A549 (cell line): ENCODE measurements at places on chromosomes 1 and 21.

DNA sequence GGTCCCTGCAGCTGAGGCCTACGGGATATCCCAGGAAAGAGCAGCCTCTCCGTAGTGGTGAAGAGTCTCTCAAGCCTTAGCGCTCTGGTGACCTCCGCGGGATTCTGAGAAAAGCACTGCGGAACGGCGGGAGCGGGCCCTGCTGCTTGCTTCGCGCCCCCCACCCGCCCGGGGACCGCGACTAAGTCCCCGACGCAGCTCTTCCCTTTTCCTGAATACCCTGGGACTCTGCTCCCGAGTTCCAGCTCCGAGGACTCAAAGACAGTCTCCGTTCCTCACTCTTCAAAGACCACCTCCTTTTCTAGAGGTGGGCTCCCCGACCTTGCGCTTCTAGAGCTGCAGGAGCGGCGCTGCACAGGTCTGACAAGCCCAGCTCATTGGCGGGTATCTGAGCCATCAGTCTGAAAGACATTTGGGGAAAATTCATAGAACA is 3.6 kb upstream of the PRRX1 start:
- no peak for DNase-seq

DNA sequence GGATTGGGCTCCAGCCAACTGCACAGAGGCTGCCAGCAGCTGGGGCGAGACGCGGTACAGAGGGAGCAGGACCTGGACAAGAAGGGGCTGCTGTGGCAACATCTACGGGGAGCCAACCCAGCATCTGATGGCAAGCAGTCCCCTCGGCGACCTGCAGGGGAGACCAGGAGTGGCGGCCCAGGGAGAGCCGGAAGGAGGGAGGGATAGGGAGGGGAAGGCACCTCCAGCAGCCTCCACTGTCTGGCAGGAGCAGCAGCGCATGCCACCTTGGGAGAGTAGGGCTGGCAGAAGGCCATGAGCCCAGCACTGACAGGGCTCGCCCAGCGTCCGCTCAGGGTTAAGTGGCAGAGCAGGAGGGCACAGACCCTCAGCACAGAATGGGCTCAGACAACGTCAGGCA is 17.3 kb downstream of the CHD5 start:
- no peak for DNase-seq

- DNase-seq, result no peak
Measured at GRCh38 chr1:151703813-151704212, 12.8 kb downstream of the CELF3 start.

DNA sequence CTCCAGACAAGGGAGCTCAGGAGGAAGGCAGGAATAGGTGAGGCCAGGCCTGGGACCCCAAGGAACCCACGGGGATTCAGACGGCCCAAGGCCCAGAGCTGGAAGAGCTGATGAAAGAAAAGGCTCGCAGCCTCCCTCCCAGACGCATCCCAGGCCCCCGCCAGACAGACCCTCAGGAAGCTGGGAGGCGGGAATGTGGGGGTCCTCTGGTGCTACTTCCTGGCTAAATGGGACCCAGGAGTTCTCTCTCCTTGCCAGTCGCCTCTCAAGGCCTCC is 430 bp downstream of the FBXO2 start:
- DNase-seq, result no peak

- no peak for DNase-seq
Measured at GRCh38 chr1:206782448-206782847, 10.2 kb upstream of the IL10 start.

GRCh38 chr1:233294913-233295236 is 650 bp downstream of the PCNX2 start:
- DNase-seq, result peak; percentile 52

DNA sequence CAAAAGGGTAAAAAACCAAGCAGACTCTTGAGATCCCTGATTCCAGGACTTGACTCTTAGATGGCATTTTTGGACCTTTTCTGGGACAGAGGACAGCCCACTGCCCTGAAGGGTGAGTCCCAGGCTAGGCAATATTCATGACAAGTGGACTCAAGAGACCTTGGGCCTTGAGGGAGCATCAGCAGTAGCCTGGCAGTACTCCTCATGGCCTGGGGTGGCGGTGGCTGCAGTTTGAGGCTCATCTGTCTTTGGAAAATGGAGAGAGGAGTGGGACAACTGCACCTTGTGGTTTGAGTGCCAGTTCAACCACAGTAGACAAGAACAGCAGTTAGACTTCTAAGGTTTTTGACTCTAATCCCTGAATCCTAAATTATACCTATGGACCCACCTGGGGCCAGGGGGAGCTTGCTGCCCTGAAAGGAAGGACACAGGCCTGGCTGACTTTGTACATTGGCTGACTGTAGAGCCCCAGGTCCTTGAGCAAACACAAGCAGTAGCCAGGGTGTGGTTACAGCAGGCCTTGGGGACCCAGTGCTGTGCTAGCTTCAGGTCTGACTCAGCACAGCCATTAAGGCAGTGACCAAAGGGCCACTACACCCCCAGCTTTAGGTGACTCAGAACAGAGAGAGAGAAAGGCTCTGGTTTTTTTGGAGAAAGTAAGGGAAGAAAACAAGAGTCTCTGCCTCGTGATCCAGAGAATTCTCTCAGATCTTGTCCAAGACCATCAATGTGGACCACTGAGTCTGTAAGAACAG is 1023.2 kb downstream of the KCNT2 start:
- DNase-seq, result no peak

GRCh38 chr1:47569681-47570470 is 132.0 kb downstream of the FOXD2 start:
- peak; percentile 84 for DNase-seq

GRCh38 chr1:233364695-233365539 is 37.4 kb downstream of the MAP3K21 start:
- DNase-seq, result peak; percentile 21

DNA sequence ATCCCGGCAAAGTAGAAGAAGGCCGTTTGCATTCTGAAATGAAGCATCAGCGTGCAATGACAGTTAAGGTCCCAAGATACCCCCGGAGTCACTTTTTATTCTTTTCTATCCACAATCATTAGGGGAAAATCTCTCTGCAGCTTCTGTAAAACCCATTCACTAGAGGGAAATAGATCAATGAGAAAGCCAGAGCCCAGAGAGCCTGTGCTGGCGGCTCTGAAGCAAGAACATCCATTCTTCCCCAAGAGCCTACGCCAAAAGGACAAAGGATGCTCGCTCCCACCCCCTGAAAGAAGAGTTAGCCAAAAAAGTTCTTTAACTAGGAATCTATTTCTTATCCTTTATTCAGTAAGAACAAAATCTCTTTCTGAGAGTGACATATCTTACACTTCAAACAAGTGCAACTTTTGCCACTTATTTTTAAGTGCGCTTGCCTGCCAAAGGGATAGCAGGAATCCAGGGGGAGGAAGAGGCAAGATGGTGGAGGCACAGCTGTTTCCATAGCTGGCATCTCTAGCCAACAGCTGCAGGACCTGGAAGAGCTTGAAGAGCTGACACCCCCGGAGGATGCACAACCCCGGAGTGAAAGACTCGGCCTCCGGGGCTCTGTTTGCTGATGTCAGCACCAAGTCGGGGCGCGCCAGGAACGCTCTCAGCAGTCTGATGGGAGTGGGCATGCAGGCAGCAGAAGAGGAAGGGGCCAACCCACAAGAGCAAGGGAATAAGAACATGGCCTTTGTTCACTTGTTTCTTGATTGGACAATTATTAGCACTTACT is 68.7 kb downstream of the KCNN3 start:
- no peak for DNase-seq

GRCh38 chr1:1161078-1161682 is 12.5 kb upstream of the TTLL10 start:
- DNase-seq, result no peak

DNA sequence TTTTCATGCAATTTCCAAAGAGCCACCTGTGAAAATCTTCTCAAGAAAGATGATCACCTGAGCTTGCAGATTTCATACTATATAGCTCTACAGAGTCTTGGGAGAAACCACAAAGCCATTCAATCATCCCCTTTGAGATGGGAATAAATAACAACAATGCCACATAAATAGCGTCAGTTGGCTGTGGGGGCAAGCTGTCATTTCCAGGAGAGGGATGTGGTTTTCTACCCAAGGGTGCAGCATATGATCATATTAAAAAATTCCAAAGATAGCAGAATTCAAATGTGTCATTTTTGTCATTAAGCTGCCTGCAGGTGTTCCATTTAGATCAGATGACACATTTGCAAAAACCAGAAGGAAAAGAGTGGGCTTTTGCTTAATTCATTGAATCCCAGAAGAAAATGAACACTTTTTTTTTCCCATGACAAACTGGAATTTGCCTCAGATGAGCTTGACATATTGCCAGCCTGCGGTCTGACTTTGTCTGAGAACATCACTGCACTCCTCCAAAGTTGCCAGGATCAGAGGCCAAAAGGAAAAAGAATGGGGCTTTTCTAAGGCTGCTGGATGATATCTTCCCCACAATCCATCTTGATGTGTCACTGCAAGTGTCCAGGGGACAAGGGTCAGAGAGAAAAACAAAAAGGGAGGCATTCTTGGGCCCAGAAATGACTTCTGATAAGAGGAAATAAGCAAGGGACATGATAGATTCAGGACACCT is 314.1 kb upstream of the USP25 start:
- DNase-seq, result no peak

DNA sequence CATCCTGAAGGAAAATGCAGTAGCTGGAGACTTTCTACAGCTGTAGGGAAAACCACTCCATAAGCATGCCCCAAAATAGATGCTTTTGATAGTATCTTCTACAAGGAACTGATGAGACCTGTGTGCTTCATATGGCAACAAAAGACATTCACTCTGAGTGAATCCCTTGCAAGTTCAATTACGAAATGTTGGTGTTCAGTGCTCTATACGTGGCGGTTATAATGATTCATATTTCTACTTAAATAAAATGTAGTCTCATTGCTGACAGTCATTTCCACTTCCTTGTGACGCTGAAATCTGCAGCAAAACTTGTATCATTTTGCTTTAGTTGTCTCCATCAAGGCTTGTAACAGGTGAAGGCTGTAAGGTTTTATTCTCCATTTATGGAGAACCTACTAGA is 20.6 kb downstream of the TOR1AIP2 start:
- DNase-seq, result no peak

DNA sequence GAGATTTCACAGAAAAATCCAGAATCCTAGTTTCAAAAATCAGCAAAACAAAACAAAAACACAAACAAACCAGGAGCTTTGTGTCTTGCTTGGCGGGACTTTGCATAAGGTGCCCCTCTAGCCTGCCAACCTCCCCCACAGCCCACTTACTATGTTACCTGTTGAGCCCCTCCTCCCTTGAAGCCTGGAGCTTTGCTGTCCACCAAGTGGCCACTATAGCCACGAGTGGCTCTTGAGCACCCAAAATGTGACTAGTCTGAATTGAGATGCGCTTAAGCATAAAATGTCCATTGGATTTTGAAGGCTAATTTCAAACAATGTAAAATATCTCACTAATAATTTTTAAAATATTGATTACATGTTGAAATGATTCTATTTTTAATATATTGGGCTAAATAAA is 12.2 kb downstream of the TFAP2E start:
- DNase-seq, result no peak

DNA sequence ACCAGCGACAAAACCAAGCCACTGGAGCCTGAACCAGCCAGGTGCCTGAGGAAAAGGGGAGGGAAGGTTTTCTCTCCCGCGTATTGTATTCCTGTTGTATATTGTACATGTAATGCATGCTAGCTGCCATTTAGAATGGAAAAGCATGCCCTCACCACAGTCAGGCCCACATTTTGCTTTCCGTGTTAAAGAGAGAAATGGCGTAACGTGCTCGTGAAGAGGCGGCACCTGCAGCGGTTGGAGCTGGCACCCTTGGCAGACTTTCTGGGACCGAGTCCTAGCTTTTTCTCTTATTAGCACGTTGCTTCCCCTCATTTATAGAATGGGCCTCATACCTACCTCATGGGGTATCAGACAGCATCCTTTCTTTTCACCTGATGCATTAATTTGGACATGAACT is 135.3 kb upstream of the IRF2BP2 start:
- DNase-seq, result no peak

DNA sequence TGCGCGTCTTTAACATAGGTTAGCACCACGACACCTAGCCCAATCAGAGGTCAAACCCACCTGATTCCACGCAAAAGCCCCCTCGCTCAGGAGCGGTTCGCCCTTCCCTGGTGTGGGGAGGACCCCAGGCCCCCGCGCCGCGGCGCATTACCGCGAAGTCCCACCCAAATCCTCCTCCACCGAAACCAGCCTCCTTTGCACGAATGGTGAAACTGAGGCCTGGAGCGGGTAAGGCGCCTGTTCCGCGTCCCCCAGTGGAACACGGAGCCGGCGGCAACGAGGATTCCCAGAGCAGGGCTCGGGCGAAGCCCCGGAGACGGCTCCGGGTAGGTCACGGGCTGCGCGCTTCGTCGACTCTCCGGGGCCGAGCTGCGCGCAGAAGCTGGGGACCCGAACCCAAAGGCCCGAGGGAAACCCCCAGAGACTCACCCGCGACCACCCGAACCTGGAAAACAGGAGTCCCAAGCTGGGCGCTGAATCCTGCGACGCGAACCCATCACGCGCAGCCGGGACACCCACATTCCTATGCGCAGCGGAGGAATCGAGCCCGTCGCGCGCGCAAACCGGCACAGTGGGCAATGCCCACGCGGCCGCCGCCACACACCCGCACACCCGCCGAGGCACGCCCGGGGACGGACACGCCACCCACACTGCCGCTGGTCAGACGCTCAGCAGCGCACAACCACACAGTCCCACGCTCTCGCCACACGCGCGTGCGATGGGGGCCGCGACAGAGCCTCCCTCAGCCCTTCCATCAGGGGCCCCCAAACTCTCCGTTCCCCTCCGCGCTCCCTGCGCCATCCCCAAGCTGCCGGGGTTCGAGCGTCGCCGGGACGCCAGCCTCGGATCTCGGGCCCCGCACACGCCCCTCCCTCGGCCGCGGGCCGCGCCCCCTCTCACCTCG is 507 bp downstream of the GLIS1 start:
- DNase-seq, result no peak

DNA sequence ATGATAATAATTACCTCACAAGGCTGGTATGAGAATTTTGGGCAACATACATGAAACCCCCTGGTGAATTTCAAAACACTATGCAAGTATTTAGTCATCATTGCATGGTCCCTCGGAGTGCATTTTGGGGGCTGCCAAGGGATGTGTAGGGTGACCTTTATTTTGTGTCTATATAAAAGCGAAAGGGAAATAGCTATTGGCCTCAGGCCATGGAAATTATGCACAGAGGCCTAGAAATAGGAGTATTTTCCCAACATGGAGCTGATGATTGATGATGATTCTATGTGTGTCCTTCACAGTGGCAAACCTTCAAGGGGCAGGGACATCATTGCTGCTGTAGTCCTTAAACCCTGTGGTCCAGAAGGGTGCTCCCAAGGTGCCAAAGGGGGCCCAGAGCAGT is 265.5 kb downstream of the ST6GALNAC3 start:
- no peak for DNase-seq

GRCh38 chr1:69570356-69570755 is 2.6 kb downstream of the LRRC7 start:
- DNase-seq, result no peak

DNA sequence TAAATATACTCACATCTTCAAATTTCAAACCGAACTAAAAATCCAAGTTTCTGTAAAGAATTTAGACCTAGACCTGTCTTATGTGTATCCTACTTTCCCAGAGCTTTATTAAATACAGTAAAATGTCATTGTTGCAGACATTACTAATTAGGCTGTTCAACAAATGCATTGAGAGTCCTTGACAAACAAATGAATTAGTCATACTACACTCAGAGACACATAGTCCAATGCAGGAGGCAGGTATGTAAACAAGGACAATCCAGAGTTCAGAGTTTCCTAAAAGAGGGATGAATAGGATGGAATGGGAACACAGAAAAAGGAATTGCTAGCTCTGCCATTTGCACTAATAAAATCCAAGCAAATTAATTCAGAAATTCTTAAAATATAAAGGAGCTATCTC is 1.6 kb upstream of the EGLN1 start:
- DNase-seq, result no peak

GRCh38 chr1:170682809-170683208 is 18.9 kb downstream of the PRRX1 start:
- no peak for DNase-seq

GRCh38 chr1:222967466-222968240 is 152.8 kb downstream of the DISP1 start:
- no peak for DNase-seq
